ENCODE measurements at places on chromosomes 5 and 9.

GRCh38 chr9:22332202-22332601 is 114.4 kb upstream of the DMRTA1 start:
- no peak for DNase-seq

DNA sequence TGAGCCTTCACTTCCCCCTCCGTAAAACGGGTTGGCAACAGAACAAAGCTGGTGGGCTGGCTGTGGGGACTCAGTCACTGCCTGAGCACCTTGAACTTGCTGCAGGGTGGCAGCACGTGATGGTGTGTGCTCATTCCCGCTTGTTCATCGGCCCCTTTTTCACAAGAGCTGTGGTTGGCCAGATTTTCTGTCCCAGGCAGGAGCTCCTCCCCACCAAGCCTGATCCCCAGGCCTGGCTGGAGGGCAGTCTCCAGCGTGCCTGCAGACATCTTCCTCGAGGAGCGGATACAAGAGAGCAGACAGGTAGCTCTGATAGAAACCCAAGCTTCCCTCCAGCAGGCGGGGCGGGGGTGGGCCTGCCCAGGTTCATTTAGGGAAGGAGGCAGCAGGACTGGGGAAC is 61.9 kb upstream of the ORM1 start:
- no peak for DNase-seq

- DNase-seq = peak; percentile 14
Observed at GRCh38 chr9:72539824-72540347, 18.5 kb downstream of the TMC1 start.

DNA sequence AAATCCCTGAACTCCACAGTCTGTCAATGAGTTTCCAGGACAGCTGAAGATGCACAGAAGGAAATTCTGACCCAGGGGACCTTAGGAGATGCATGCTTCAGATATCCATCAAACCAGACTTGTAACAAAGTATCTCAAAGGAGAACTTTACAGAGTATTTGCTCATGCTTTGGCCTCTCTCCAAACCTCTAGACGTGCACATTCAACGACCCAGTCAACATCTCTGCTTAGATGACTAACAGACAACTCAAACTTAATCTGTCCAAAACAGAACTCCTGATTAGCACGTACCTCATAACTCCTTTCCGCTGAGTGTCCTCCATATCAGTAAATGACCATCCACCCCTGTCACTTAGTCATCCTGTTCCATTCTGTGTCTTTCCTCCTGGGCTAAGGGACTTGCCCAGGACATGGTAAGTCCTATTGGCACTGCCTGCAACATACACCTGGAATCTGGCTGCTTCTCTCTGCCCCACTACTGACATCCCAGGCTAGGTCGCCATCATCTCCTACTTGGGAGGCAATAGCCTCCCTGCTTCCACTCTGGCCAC is 107.4 kb downstream of the LMNB1 start:
- peak; percentile 88 for DNase-seq

GRCh38 chr9:87798261-87798833 is 72.4 kb downstream of the CTSL start:
- DNase-seq = no peak
